ENCODE measurements at places on chromosomes 1 and 21.

DNA sequence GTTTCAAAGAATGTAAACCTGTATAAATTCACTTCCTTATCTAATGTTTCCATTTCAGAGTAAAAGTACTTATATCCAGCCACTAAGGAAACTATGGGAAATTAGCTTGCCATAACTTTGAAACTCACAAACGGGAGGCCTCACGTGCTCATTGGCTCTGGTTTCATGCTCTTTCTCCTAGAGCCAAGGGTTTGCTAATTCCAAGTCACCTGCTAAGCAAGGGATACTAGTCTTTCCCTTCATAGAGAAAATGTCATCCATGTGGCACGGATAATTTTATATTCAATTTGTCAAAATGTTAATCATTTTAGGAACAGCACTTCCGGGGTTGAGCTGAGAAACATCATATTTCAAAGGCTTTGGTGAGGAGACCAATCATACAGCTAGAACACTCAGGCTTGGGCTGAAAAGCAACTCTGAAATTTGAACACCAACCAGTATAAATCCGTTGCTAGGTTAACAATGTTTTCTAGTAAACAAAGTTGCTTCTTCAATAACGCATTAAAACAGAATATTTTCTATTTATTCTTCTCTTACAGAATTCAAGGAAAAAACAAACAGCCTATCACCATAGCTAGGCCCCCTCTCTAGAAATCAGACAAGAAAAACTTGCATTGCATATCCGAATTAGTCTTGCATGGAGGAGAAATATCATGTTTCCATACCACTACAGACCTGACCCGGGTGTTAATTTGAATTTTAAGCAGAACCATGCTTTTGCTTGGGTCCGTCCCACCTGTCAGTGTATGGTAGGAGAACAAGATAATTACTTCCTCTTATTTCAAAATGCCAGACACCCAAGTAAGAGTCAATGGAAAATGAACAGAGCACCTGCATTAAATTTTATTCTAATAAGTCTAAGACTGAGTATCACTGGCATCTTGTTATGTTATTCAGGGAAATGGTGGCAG is 196.1 kb upstream of the ESRRG start:
- DNase-seq = no peak

- no peak for DNase-seq
Measured at GRCh38 chr1:27154469-27154990, 395 bp downstream of the SLC9A1 start.

DNA sequence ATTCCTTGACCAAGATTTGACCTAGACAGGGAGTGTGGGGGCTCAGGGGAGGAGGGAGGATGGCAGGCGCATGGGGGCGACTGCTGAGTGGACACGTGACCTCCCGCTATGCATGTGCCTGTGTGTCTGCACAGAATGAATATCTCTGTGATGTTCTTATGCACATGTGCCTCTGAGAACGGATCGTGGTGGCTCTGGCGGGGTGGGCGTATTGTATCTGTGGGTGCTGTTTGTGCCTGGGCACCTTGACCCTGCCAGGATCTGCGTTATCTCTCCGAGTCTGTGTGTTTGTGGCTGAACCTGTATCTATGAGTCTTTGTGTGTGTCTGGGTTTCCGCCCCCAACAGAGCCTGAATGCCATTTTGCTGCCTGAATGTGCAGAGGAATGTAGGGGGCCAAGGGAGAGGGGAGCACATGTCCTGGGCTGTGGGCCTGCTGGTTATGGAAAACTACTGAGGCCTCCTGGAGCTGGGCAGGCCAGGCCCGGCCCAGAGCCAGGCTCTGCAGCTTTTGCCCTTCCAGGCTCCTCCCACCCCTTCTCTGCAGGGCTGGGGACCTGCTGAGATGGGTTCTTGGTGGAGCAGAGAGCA is 102.5 kb downstream of the EBNA1BP2 start:
- no peak for DNase-seq

GRCh38 chr1:19425646-19426239 is 59.6 kb downstream of the CAPZB start:
- no peak for DNase-seq

- no peak for DNase-seq
Measured at GRCh38 chr21:18164933-18165332, 79.7 kb upstream of the CHODL start.

GRCh38 chr21:33033961-33034413 is 8.3 kb downstream of the OLIG2 start:
- no peak for DNase-seq

- no peak for DNase-seq
Measured at GRCh38 chr1:195733408-195733807, 874.8 kb downstream of the KCNT2 start.

DNA sequence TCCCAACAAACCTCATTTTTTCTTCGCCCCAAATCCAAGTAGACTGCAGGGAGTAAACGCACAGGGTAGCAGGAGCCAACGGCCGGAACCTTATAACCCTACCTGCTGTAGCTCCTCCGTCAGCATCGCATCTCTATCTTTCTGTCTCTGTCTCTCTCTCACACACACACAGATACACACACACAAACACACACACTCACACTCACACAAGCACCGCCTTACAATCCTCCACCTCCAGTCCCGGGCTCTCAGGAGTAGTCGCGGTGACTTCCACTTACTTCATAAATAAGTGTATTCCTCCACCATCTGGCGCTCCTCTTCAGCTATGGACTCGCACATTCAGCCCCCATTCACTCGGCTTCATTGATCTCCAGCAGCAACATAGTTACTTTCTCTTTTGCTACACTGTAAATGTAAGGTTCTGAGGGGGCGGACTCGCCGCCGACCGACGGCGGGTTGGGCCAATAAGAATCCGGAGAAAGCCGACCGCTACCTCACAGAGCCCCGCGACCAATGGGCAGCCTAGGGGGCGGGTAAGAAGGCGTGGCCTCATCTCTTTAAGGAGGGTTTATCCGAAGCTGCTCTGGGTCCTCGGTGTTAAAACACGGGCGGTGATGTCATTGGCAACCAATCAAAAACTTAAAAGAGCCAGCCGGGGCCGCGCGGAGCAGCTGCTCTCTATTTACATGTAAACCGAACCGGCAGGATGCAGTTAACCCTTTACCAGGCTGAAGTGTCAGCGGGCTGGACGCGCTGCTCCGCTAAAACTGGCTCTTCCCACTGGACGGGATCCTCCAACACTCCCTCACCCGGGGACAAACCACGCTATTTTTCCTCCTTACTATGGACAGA is at the start of gene DUSP10:
Gene DUSP10 (minus strand): TSS at position 387 of the 852 bp plus-strand sequence. CDS start 2,345 bp downstream, outside the sequence.
- peak; percentile 97 for DNase-seq

GRCh38 chr1:23947366-23947765 is 12.3 kb upstream of the PNRC2 start:
- DNase-seq = no peak
